ENCODE measurements at places on chromosomes 11 and 22.

DNA sequence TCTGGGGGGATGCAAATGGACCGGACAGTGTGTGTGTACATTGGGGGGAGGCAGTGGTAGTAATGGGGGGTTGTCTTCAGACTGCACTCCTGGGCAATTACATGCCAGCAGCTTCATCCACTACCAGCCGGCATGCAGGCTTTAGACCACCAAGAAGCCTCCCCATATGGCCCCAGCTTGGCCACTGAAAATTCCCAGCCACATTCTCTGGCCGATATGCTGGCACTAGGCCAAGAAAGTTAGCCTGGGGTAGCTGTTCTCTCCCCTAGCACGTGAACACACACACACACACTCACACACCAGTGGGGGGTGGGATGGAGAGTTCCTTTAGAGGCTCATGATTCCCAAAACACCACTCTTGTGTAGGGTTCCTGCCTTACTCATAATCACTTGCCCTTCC, 3.6 kb upstream of the ROBO3 start:
- no peak overlapping the region for H3K4me3 ChIP-seq
- H3K27me3 ChIP-seq: peaks cover 59% of the 10 kb centered on the region
- DNase-seq: no peak
- H3K27ac ChIP-seq: no peak overlapping the region

DNA sequence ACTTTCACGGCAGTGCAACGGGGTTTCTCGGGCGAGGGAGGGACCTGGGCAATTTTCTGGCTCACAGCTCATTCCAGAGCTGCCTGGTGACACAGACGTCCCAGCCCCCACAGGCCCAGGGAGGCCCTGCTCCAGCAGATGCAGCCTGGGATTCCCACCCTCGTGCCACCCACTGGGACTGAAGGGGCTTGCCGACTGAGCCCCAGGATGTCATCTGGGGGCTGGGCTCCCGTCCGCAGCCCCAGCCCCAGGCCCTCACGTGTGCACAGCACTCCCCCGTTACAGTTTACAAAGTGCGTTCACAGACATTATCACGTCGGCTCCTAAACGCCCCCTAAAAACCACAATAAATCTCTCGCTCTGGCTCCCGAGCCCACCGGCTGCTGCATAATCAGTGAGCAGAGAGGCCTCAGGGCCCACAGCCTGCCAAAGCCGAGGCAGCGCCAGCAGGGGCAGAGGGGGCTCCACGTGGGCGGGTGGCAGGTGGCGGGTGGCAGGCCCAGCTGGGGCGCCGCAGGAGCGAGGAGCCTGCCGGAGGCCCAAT, 76.9 kb upstream of the TCF20 start:
- H3K27ac ChIP-seq: no peak overlapping the region
- no peak overlapping the region for H3K4me3 ChIP-seq
- H3K27me3 ChIP-seq: no peaks in the 10 kb centered on the region
- peaks cover 2% of the 10 kb centered on the region for H3K4me1 ChIP-seq

GRCh38 chr11:2122907-2123627, 16.1 kb downstream of the IGF2 start:
- DNase-seq: no peak
- no peak overlapping the region for H3K4me3 ChIP-seq
- no peak overlapping the region for H3K27ac ChIP-seq
- H3K4me1 ChIP-seq: no peaks in the 10 kb centered on the region
- H3K36me3 ChIP-seq: peaks cover 2% of the 10 kb centered on the region

- no peak overlapping the region for H3K4me3 ChIP-seq
- no peaks in the 10 kb centered on the region for H3K36me3 ChIP-seq
- DNase-seq: no peak
- no peak overlapping the region for H3K27ac ChIP-seq
- H3K4me1 ChIP-seq: no peaks in the 10 kb centered on the region
These were observed 1134.8 kb downstream of the BRD1 start for GRCh38 chr22:48692734-48693376.

- no peaks in the 10 kb centered on the region for H3K36me3 ChIP-seq
- DNase-seq: no peak
- H3K4me3 ChIP-seq: no peak overlapping the region
- H3K4me1 ChIP-seq: peaks cover 25% of the 10 kb centered on the region
- H3K27ac ChIP-seq: no peak overlapping the region
These were observed 16.1 kb downstream of the LRP5 start for GRCh38 chr11:68328374-68329091.

DNA sequence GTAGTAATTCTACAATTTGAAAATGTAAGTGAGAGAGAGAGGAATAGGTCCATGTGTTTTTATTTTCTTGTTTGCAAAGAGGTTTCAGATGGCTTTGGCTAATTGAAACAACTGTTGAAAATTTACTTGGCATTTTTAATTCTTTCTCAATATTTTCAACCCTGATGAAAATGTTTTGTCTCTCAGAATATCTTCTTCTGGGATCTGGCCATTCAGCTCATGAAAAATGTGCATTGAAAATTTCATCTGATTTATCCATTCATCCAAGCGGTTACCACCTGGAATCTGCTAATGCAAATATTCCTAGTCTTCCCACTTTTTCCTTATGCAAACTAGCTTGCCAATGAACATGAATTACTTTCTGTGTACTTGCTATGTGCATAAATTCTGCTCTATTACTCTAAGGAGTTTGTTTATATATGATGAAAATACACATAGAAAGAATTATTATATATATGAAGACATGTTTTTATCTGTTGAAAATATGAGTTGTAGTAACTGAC, 621.2 kb downstream of the LRRC4C start:
- H3K36me3 ChIP-seq: no peaks in the 10 kb centered on the region
- no peaks in the 10 kb centered on the region for H3K27me3 ChIP-seq
- H3K4me1 ChIP-seq: no peaks in the 10 kb centered on the region
- no peak for DNase-seq
- H3K4me3 ChIP-seq: no peak overlapping the region

- no peak overlapping the region for H3K4me3 ChIP-seq
- H3K4me1 ChIP-seq: no peaks in the 10 kb centered on the region
- no peak overlapping the region for H3K27ac ChIP-seq
- no peaks in the 10 kb centered on the region for H3K27me3 ChIP-seq
- DNase-seq: no peak
These were observed 215.7 kb upstream of the FOLH1 start for GRCh38 chr11:49424136-49424535.

- peaks cover 4% of the 10 kb centered on the region for H3K36me3 ChIP-seq
- no peak overlapping the region for H3K27ac ChIP-seq
- no peaks in the 10 kb centered on the region for H3K27me3 ChIP-seq
- H3K4me3 ChIP-seq: no peak overlapping the region
- DNase-seq: no peak
- peaks cover 11% of the 10 kb centered on the region for H3K4me1 ChIP-seq
These were observed 50.9 kb downstream of the AP2A2 start for GRCh38 chr11:976431-977160.

- no peak for DNase-seq
- no peaks in the 10 kb centered on the region for H3K36me3 ChIP-seq
- H3K27ac ChIP-seq: no peak overlapping the region
- peaks cover 4% of the 10 kb centered on the region for H3K4me1 ChIP-seq
- H3K27me3 ChIP-seq: no peaks in the 10 kb centered on the region
These were observed 47.1 kb upstream of the CTSC start for GRCh38 chr11:88384669-88385005.

DNA sequence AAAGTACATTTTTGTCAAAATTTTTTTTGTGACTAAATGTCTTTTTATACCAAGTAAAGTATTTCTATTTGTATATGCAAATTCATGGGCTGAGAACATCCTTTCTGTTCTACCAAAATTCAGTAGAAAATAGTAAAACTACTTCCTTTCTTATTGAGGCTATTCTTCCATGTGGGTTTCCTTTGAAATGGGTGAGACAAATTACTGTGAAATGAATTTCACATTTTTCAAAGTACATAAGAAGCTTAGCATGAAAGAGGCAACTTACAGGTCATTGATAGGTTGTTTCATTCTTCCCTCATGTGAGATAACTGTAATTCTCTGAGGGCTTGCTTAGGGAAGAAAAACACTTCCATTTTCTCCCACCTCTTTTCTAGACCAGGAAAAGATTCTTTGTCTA, 1.0 kb upstream of the OR6X1 start:
- H3K27ac ChIP-seq: no peak overlapping the region
- no peak overlapping the region for H3K4me3 ChIP-seq
- peaks cover 2% of the 10 kb centered on the region for H3K4me1 ChIP-seq
- no peak for DNase-seq

DNA sequence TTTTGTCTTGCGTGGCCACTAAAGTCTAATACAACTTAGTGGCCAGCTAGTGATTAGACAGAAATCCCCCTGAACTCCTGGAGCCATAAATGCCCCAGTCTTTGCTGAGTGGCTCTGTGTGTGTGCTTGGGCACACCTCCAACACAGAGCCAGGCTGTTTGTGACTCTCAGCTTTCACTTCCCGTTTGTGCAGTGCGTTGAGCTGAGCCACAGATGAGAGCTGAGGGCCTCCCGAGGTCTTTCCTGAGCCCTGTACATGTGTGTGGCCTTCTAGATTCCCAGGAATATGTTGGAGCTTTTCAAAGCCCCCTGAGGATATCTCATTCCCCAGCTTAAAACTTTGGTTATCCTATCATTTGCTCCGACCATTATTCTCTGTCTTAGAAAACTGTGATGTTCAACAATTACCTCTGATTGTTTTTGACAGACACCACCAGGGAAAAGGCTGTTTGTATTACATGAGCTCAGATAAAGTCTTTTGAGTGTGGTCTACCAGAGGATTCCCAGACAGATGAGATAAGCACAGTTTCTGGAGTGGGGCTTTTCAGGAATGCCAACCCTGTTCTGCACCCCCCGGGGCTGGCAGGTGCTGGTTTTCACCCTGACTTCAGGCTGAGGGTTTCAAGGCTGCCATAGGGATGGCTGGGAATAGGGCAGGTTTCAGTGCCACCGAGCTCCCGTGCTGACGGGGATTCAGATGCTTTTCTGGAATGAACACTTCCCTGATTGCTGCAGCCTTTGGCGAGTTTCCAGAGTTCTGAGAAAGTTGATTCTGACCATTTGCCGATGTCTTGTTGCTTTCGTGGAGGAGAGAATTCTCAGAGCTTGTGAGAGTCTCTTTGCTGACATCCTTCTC, 23.8 kb downstream of the IGHMBP2 start:
- no peak overlapping the region for H3K27ac ChIP-seq
- H3K27me3 ChIP-seq: no peaks in the 10 kb centered on the region
- no peak overlapping the region for H3K4me3 ChIP-seq
- peaks cover 5% of the 10 kb centered on the region for H3K4me1 ChIP-seq

DNA sequence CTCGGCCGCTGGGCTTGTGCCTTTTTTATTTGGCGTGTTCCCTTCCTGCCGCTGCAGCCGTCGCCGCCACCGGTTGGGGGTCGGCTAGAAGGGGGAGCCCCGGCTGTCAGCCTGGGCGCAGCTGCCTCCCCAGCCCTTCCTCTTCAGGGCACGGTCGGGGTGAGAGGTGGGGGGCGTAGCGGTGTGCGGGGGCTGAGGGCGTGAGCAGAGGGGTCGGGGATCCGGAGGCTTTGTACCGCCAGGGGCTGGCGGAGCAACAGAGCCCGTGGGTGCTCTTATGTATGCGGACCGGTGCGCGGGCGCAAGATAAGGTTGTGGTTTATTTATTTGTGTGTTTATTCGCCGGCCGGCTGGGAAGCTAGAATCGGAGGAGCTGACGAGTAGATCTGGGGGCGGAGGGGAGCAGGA, 477 bp downstream of the ZBTB16 start:
- H3K27me3 ChIP-seq: peaks cover 21% of the 10 kb centered on the region
- H3K4me1 ChIP-seq: peaks cover 22% of the 10 kb centered on the region
- DNase-seq: no peak
- H3K36me3 ChIP-seq: no peaks in the 10 kb centered on the region

- H3K27me3 ChIP-seq: peaks cover 8% of the 10 kb centered on the region
- H3K4me3 ChIP-seq: no peak overlapping the region
- H3K4me1 ChIP-seq: peaks cover 14% of the 10 kb centered on the region
- H3K27ac ChIP-seq: no peak overlapping the region
These were observed 36.9 kb upstream of the TMEM123 start for GRCh38 chr11:102489186-102490145.

- no peak overlapping the region for H3K4me3 ChIP-seq
- no peaks in the 10 kb centered on the region for H3K4me1 ChIP-seq
- no peaks in the 10 kb centered on the region for H3K36me3 ChIP-seq
- H3K27ac ChIP-seq: no peak overlapping the region
These were observed 93.7 kb downstream of the SOX6 start for GRCh38 chr11:16262645-16262955.

DNA sequence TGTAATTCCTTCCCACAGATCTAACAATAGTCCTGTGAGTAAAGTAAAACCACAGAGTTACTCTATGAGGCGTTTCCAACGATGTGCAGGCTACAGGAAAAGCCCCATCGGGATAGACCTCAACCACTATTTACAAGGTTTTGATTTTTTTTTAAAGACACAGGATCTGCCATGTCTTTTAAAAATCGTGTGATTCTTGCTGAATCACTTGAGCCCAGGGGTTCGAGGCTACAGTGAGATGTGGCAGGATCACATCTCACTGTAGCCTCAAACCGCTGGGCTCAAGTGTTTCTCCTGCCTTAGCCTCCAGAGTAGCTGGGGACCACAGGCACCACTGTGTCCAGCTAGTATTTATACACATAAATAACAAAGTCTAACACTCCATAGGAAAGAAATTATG, 7.8 kb downstream of the TAF1D start:
- peak overlapping the region; percentile 72 for H3K27ac ChIP-seq
- H3K36me3 ChIP-seq: peaks cover 6% of the 10 kb centered on the region
- H3K27me3 ChIP-seq: no peaks in the 10 kb centered on the region
- no peak for DNase-seq

DNA sequence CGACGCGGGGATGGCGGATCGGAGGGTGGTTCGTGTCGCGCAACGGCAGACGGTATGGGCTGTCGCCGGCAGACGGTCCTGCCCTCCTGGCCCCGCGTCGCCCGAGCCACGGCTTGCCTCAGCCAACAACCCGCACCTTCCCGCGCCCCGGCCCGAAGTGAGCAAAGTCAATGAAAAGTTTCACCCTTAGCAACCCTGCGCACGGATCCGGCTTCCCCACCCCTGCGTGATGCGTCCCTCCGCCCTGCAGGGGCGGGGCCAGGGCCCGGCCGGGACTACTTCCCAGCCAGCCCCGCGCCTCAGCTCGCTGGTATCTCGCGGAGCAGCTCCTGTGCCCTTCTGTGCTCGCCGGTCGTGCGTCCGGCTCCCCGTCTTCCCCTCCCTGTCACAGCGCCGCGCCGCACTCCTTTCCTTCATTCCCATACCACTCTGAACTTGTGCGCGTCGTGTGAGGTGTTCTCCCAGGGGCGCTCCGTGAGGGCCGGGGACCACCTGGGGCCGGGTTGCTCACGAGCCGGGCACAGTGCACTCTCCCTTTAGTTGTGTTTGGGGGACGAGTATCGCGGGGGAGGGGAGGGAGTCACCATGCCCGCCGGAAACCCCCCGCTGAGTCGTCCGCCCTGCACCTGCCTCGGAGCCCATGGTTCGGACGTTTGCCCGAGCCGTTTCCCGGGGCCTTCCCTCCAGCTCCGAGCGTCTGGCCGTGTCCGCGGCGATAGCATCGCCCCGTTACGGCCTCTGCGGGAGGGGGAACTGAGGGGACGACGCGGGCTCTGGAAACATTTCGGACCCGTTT, at the start of gene TOB2:
Gene TOB2 (minus strand): TSS at position 163 of the 796 bp plus-strand sequence. CDS start 9,456 bp downstream, outside the sequence.
- DNase-seq: peak; percentile 92
- H3K27ac ChIP-seq: peak within 1 kb of the TSS; percentile 93
- H3K36me3 ChIP-seq: peaks cover 2% of the 10 kb centered on the region
- H3K4me3 ChIP-seq: peak within 1 kb of the TSS; percentile 97
- peaks cover 34% of the 10 kb centered on the region for H3K4me1 ChIP-seq
- H3K27me3 ChIP-seq: no peaks in the 10 kb centered on the region

- no peaks in the 10 kb centered on the region for H3K36me3 ChIP-seq
- no peak for DNase-seq
- H3K27ac ChIP-seq: no peak overlapping the region
- H3K27me3 ChIP-seq: no peaks in the 10 kb centered on the region
- H3K4me3 ChIP-seq: no peak overlapping the region
- H3K4me1 ChIP-seq: no peaks in the 10 kb centered on the region
These were observed 19.4 kb upstream of the MYEOV start for GRCh38 chr11:69274531-69275016.

- DNase-seq: no peak
- no peaks in the 10 kb centered on the region for H3K4me1 ChIP-seq
- H3K27me3 ChIP-seq: peaks cover 46% of the 10 kb centered on the region
- no peak overlapping the region for H3K27ac ChIP-seq
- no peak overlapping the region for H3K4me3 ChIP-seq
- no peaks in the 10 kb centered on the region for H3K36me3 ChIP-seq
These were observed 27.3 kb upstream of the KRTAP5-6 start for GRCh38 chr11:1669546-1670218.
